ENCODE measurements at places on chromosomes 12 and 14.

DNA sequence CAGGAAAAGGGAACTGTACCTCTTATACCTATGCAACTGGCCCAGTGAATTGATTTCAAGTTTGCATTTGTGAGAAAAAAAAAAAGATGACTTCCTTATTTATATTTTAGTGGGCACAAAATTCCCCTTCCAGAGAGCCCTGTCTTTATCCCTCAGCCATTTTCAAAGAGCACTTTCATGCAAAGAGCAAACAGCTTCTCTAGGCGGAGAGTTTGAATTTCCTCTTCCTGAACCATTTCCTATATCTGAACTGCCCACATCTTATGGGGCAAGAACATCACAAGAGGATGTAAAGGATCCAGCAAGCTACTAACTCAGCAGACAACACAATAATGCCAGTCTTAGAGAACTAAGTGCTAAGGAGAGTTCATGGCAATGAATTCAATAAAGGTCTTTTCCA, 22.3 kb upstream of the PLXNC1 start:
- no peak for DNase-seq

- DNase-seq = no peak
Measured at GRCh38 chr12:28121433-28121832, 68.8 kb upstream of the CCDC91 start.

DNA sequence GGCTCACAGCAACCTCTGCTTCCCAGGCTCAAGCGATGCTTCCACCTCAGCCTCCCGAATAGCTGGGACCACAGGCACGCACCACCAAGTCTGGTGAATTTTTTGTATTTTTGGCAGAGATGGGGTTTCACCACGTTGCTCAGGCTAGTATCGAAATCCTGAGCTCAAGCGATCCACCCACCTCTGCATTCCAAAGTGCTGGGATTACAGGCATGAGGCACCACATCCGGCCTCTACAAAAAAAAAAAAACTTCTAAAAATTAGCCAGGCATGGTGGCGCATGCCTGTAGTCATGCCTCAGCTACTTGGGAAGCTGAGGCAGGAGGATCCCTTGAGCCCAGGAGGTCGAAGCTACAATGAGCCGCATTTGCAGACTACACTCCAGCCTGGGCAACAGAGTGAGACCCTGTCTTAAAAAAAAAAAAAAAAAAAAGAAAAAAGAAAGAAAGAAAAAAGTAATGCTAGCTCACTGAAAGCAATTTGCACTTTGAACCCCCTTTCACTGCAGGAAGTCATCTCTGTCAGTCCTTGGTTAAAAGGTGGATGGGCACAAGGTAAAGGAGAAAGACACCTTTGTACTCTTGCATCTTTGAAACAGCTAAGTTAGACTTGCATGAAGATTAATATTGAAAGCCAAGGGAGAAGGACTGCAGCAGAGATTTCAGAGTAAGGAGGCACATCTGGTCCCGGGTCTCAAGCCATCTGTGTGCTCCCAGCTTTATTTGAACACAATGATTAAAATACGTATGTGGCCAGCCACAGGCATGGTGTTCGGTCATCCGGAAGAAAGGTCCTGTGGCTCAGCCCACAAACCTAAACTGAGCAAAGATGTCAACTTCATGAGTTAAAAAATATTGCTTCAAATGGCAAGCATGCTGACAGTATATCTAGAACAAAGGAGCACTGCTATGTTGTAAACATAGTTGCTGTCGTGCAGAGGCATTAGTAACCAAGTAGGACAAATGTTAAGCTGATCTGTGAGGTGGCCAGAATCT, 103.8 kb upstream of the HMGA2 start:
- no peak for DNase-seq

- no peak for DNase-seq
Measured at GRCh38 chr12:96117460-96117859, 76.7 kb upstream of the ELK3 start.

DNA sequence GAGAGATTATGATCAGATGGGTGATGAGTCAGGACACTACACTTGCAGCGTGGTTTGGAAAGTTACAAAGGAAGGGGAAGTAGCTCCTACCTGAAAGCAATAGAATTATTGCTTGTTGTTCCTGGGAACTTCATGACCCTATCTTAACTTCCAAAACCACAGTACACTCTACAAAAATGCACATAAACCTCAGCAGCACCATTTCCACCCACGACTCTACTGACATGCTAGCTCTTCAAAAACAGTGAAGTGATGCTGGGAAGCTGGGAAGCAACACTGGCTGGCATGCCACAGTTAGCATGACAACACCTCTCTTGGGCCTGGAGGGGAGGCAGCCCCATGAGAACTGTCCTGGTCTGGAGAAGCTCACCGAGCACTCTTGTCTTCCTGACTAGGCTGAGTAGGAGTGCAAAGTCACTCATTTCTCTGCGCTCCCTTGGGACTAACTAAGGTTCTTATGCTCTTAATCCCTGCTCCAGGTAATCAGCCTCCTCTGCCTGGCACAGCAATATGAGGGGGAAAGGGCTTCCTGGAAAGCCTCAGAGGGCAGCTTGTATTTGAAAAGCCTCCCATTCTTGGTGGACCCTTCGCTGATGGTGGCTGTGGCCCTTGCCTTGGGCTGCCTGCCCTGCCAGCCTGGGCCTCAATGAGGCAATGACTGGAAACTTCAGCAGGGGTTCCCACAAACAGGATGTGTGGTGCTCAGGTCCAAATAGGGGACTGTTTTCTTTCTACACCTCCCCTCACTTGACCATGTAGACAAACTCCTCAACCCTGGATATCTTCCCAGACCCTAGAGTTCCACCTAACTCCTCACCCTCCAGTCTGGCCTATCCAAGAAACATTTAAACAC, 1.2 kb downstream of the KRT3 start:
- DNase-seq = no peak

- no peak for DNase-seq
Measured at GRCh38 chr12:25424211-25424731, 128.8 kb downstream of the LMNTD1 start.

GRCh38 chr12:5434647-5435560, 3.0 kb downstream of the NTF3 start:
- no peak for DNase-seq

- DNase-seq = no peak
Measured at GRCh38 chr12:11927286-11927935, 143.3 kb upstream of the BCL2L14 start.

DNA sequence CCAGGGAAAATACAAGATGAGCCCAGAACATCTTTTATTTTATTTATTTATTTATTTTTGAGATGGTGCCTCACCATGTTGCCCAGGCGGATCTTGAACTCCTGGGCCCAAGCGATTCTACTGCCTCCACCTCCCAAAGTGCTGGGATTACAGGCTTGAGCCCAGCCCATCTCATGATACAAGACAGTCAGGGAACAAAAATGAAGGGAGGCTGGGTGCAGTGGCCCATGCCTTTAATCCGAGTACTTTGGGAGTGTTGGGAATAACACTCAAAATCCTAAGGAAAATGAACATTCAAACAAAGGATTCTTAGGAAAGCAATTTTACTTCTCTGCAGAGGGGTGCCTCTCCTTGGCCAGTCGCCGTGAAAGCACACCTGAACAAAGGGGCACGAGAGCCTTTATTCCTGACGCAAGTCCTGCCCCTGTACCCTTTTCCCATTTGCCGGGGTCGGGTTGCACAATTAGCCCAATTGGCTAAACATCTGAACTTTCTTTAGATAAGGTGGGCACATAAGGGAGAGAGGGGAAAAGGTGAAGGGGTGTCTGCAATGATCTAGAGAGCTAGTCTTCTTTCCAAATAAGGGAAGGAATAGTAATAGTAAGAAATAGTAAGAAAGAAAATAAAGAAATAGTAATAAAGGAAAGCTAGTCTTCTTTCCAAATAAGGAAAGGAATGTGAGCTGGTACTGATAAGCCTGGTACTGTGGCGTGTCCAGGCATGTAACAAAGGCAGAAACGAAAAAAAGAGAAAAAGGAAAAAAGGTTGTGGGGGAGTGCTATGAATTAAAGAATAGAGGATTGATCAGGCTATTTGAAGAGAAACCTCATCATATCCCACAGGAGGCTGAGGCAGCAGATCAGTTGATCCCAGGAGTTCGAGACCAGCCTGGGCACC, 13.4 kb downstream of the NCAPD2 start:
- no peak for DNase-seq

DNA sequence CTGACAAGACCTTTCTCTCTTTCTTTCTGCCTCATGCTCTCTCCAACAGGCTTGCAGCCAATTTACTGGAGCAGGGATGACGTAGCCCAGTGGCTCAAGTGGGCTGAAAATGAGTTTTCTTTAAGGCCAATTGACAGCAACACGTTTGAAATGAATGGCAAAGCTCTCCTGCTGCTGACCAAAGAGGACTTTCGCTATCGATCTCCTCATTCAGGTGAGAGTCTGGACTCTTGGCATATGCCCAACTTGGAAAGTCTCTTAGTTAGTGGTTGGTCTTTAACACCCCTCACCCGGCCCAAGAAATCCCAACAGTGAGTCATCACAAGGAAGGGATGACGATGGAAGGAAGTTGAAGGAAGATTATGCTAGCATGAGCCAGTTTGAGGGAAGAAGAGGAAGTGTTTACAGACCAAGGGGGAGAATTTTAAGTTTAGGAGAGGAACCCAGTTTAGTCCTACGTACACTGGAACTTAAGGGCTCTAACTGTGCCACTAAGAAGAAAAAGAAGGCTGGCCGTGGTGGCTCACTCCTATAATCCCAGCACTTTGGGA, 189.7 kb downstream of the ETV6 start:
- peak; percentile 42 for DNase-seq

DNA sequence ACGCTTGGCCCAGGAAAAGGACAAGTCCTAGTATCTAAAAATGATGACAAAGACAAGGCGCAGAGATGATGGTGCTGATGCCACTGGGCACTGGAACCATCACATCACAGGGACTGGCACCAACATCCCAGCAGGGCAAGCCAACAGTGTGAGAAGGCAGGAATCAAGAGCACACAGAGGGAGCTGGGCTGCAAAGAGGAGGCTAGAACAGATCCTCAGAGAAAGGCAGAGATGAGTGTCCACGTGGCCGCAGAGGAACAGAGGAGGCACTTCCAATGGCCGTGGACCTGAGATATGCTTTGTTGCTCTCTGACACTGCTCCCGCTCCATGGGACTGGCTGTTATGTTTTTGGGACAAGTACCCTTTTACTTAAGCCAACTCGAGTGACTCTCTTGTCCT, 17.9 kb downstream of the FOXN3 start:
- no peak for DNase-seq

DNA sequence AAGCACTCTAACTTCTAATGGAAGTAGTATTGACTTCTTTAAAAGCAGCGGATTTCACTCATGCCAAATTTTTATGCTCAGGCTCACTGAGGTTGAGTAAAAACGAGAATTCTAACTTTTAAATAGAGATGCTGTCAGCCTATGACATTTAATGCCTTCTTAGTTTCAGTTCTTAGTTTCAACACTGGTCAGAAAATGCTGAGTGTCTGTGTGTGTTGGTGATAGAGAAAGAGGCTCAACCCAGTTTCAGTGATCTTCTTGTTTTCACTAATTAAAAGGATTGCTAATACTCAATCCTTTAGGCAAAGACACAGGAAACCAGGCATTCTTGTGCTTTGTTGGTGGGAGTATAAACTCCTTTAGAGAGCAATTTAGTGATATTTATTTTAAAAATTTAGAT, 31.0 kb downstream of the PEBP1 start:
- no peak for DNase-seq

DNA sequence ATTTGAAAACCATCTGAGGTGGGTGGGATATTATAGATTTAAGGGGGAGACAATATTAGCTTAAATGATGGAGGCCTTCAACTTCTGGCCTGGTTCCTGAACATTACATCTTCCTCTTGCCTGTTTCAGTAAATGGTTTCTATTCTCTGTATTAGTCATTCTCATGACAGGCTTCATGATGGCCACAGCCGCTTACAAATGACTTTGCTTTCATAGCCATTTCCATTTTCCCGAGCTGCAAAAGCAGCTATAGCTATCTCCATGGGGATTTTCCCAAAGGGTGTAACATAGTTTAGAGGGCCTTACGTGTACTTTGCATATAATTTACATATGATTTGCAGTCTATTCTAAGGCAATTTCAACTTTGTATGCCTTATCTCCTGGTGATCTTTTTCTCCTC, 121.8 kb downstream of the NRXN3 start:
- no peak for DNase-seq

GRCh38 chr14:85234156-85235025, 295.6 kb upstream of the FLRT2 start:
- no peak for DNase-seq

DNA sequence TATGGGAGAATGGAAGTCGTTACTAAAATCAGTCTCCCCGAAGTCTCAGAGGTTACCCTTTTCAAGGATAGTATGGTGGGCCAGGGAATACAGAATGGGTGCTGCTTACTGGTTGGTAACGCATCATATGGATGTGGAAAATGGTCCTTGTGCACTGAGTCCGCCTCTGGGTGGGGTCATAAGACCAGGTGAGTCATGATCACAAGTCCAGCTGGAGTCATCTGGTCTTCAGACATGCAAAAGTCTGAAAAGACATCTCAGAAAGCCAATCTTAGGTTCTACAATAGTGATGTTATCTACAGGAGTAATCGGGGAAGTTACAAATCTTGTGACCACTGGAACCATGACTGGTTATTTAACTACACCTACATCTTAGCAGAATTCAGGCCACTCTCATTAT, 71.9 kb upstream of the TCL1B start:
- DNase-seq = no peak

DNA sequence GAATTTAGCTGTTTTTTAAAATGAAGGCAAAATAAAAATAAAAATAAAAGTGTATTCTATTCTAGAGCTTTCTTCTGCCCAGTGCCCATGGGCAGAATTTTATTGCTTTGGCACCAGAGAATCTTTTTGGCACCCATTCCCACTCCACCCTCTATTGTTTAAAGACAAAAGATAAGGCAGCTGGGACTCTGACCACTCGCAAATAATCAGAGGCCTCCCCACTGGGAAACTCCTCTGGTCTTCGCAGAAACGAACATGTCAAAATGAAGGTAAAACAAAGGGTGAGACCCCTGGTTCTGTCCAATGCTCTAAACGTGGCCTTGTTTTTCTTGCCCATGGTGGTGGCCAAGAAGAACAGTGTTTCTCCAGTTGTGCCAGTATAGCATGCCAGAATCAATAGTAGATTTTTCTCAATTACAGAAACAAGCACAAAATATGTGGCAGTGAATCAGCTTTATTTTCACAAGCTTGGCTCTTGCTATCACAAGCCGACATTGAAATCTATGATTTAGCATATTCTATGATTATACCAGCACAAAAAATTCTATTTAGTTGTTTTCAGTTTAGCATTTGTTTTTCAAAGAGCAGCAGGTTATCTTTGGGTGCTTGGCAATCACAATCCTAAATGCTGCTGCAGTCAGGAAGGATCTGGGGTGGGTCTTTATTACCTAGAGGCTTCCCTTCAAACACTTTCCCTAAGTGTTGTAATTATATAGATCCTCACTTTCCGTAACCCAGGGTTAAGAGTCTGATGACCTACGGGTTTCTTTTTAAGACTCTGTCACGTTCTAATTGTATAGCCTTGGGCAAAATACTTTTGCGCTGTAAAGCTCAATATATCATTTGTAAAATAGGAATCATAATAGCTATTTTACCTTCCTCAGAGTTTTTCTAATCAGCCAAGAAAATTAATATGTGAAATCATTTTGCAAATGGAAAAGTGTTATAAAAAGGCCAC, 50.5 kb downstream of the KITLG start:
- DNase-seq = no peak

GRCh38 chr12:109197327-109197726, 80.9 kb downstream of the ACACB start:
- no peak for DNase-seq

Measured in transverse colon (tissue), 4 donors.